Activated CD8-positive, alpha-beta memory T cell treated with anti-CD3 and anti-CD28 coated beads for 1 hour (primary cell): ENCODE measurements at places on chromosomes 2 and 18.

DNA sequence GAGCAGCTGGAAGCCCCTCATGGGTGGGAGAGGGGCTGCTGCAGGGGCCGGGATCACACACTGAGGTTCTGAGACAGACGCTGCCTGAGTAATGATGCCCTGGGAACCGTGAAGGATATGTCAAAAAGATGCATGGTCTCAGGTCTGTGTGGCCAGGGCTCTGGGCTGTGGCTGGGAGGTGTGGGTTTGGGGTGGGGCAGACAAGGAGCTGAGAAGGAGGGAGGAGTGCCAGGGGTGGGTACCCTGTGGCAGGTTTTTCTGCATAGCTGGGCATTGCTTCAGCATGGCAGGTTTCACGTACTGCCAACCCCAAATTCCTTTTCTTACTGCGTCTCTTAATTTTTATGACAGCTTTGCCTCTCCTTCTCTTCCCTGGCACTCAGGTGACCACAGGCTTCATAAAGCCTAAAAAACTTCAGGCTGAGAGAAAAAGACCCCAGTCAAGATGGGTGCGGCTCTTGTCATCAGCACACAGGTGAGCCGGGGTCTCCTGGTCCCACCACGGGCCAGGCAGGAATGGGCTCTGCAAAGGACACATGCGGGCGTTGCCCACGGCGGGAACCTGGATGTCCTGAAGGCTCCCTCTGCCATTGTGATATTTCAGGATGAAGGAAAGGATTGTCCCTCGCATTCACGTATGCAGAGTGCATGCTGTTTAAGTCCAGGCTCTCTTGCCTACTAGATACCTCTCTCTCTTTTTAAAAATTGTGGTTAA is 18.0 kb downstream of the MALL start:
- no peak for DNase-seq

GRCh38 chr18:63831080-63831788 is 56.0 kb downstream of the SERPINB7 start:
- no peak for DNase-seq

DNA sequence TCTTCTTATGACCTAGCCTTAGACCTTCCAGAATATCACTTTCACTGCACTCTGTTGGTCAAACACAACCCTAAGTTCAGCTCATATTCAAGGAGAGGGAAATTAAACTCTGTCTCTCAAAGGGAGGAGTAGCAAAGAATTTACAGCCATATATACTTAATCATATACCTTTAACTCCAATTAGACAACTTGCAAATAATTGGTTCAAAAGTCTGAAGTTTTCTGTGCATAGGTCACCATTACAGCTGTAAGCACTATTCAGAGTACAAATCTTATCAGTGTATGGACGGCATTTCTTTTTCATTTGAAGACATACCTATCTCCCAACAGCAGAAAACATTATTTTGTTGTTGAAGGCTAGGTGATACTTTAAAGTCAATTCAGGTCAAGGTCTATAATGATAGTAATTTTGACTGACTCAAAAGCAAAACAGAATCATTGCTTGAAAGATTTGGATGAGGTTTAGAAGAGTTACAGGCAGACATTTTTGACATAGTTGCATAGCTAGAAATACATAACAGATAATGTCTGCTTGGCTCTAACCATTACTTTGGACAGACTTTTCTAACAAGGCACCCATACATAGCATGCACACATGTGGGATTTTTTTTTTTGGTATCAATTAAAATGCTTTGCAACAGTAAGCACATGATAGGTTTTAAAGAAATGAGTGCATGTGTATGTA is 131.5 kb downstream of the CPS1 start:
- DNase-seq: no peak

GRCh38 chr2:172100935-172101820 is 1.5 kb downstream of the DLX2 start:
- no peak for DNase-seq

GRCh38 chr18:22179174-22179573 is 9.8 kb downstream of the GATA6 start:
- no peak for DNase-seq

DNA sequence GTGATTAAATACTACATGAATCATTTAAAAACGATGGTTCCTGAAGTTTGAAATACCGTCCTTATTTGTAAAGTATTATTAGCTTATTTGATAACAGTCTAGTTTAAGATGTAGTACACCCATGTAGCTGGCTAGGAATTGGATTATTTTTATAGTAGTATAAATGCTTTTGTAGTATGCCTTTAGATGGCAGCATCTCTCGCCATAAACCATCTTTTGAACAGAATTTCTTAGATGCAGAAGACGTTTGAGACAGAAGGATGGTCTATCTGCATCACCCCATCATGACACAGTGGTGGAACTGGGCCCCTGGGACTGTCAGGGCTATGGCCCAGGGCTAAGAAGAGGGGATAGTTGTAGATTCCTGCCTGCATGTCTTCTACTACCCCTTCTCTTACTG is 152.7 kb downstream of the WDSUB1 start:
- no peak for DNase-seq

GRCh38 chr2:199607914-199608313 is 150.2 kb upstream of the SATB2 start:
- DNase-seq: no peak

GRCh38 chr2:167697948-167698347 is 549.4 kb downstream of the STK39 start:
- no peak for DNase-seq

DNA sequence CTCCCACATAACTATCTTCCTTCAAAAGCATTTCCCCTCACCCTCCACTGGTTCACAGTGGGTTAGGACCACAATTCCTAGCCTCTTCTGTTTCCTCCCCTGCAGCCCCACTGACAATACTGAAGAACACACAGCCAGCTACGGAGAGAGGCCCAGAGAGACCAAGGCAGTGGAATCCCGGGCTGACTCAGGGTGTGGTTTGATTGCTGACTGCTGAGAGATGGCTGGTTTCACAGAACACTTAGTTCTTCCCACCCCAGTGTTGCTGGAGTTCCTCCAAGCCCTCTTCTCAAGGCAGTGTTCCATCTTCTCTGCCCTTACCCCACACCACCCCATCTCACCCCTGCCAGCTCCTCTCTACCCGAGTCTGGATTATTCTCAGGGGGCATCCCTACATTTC is 43.3 kb upstream of the ZFP36L2 start:
- no peak for DNase-seq

- DNase-seq: no peak
Measured at GRCh38 chr2:70828914-70829824, 6.4 kb downstream of the CD207 start.

GRCh38 chr18:59060551-59060950 is 79.1 kb upstream of the SEC11C start:
- DNase-seq: no peak
